ENCODE measurements at places on chromosomes 11 and 22. TPM values are rescaled to one million over a fixed set of nuclear protein-coding genes. Genes with fewer than 3 reads are reported as not detected.

GAL3ST1 gene
- 3.0 TPM for total RNA-seq

PTPN5 gene
- total RNA-seq, result 0.18 TPM

- H3K4me3 ChIP-seq, result no peak overlapping the region
- H3K4me1 ChIP-seq, result peaks cover 72% of the 10 kb centered on the region
- no peaks in the 10 kb centered on the region for H3K36me3 ChIP-seq
- peaks cover 100% of the 10 kb centered on the region for H3K27me3 ChIP-seq
- DNase-seq, result no peak
- H3K27ac ChIP-seq, result no peak overlapping the region
Observed at GRCh38 chr11:31815711-31816467, 4.8 kb upstream of the PAX6 start.

- H3K4me1 ChIP-seq, result peaks cover 27% of the 10 kb centered on the region
- H3K27me3 ChIP-seq, result peaks cover 3% of the 10 kb centered on the region
- no peak overlapping the region for H3K4me3 ChIP-seq
- peaks cover 2% of the 10 kb centered on the region for H3K36me3 ChIP-seq
Observed at GRCh38 chr22:27748751-27749191, 52.8 kb downstream of the MN1 start.

DNA sequence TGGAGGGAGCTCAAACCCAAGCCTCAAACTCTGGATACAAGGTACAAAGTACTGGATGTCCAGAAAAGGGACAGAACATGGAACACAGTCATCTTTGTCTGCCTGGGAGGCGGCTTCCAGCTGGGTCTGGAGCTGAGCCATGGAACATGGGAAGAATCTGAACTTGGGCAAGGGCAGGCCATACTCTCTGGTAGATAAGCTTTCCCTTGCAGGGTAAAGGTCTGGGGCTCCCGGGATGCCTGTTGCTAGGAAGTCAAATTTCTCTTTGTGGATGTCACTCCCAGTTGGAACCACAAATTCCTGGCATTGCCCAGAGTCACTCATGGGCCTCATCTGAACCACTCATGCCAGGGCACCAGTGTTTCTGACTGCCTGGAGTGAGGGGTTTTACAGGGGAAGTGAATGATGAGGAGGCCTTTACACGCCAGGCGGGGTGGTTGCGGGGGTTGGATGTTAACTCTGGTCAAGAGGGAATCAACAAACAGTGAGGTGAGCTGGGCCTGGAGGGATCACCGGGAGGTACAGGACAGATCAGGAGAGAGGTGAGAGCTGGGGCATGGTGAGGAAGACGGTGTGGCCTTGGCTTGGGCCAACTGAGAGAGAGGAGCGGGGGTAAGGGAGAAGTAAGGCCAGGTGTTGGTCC is 5.7 kb downstream of the FTH1 start:
- H3K4me3 ChIP-seq, result no peak overlapping the region
- H3K27me3 ChIP-seq, result no peaks in the 10 kb centered on the region
- DNase-seq, result peak; percentile 31
- peaks cover 19% of the 10 kb centered on the region for H3K4me1 ChIP-seq
- no peak overlapping the region for H3K27ac ChIP-seq

- no peak overlapping the region for H3K27ac ChIP-seq
- H3K36me3 ChIP-seq, result peaks cover 14% of the 10 kb centered on the region
- no peak overlapping the region for H3K4me3 ChIP-seq
- DNase-seq, result no peak
- H3K4me1 ChIP-seq, result peaks cover 33% of the 10 kb centered on the region
Observed at GRCh38 chr22:21709688-21710087, 25.9 kb downstream of the YPEL1 start.

SAA2 gene
- not detected for total RNA-seq

GRCh38 chr11:46160100-46160499 is 38.8 kb upstream of the PHF21A start:
- H3K4me3 ChIP-seq, result no peak overlapping the region
- H3K27ac ChIP-seq, result no peak overlapping the region
- no peaks in the 10 kb centered on the region for H3K36me3 ChIP-seq
- H3K27me3 ChIP-seq, result peaks cover 22% of the 10 kb centered on the region
- peak; percentile 23 for DNase-seq
- peaks cover 5% of the 10 kb centered on the region for H3K4me1 ChIP-seq

DNA sequence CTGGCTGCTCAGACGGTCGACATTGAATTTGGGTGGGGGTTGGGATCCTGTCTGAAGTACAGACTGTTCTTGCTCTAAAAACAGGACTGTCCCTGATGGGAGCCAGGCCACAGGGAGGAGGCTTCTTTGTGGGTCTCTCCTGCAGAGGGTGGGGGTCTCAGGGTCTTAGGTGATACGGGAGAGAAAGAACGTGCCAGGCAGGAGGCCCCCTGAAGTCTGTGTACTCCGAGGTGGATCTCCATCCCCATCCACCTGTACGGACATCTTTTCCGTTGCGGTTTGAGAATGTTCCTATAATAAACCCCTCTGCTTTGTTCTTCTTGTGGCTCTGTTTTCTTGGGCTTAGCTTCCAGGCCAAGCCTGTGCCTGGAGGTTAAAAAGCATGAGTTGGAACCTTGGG is 15.9 kb downstream of the PSMD13 start:
- no peaks in the 10 kb centered on the region for H3K27me3 ChIP-seq
- DNase-seq, result no peak
- no peak overlapping the region for H3K4me3 ChIP-seq
- H3K4me1 ChIP-seq, result peaks cover 4% of the 10 kb centered on the region
- H3K27ac ChIP-seq, result no peak overlapping the region
- H3K36me3 ChIP-seq, result peaks cover 53% of the 10 kb centered on the region

Data from muscle of leg (tissue), 16 donors.